Suppressor macrophage treated with lipopolysaccharide for 4 hours (primary cell): ENCODE measurements at places on chromosomes 7 and 10.

- no peak for DNase-seq
Measured at GRCh38 chr7:98252425-98253054, 508 bp upstream of the TECPR1 start.

DNA sequence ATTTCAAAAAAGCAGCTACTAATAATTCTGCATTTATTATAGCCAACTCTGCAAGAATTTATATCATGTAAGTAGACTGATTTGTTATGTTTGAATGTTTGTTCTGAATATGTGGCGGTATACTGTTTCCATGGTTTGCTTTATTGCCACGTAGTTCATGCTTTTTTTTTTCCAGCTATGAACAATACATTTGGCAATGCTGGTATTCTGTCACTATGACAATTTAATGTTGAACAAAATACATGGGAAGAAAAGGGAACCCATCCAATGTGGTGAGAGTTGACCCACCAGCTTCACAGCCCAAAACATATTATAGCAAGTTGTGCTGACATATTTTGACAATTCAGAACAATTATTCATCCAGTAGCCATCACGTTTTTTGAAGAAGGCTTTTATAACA lies 145.6 kb downstream of the CCDC71L start:
- DNase-seq = no peak

- DNase-seq = peak; percentile 40
Measured at GRCh38 chr7:3301831-3302618, 973 bp downstream of the SDK1 start.

DNA sequence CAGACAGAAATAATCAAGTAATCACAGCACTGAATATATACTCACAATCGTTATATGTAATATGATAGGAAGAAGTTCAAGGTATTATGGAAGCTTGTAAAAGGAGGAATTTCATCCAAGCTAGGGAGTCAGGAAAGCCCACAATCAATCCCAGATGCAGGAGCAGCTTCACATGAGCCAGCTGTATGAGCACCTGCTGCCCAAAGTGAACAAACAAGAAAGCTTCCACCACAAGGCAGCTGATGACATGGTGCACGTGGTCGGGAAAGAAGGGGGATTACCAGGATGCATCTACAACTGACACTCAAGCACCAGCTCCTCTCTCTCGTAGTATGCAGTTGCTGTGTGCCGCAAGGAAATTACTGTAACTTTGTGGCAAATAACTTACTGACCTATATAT lies 225.2 kb downstream of the XPNPEP1 start:
- no peak for DNase-seq

DNA sequence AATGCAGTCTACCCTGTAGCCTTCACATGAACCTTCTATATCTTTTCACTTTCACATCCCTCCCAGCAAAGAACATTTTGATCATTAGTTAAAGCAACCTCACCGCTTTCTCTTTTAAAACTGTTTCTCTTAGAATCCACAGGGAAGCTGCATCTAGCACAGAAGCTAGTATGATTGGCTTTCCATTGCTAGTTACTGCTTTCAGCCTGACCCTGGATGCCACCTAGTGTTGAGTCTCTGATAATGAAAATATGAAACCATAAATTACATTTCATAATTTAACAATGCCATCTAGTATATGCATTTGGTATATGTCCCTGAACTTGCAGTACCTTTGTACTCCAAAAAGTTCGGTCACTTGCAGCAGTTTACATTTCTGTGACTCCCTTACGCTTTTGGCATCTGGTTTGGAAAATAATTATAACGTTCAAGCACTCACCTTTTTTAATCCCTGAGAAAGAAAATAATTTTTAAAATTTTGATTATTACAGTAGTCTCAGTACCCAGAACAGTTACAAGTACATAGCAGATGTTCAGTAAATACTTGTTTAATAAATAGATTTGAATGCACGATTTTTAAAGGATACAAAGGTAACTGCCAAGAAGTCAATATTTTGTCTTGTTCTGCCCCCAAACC lies 22.7 kb downstream of the CISD1 start:
- peak; percentile 73 for DNase-seq

- DNase-seq = no peak
Measured at GRCh38 chr10:3109633-3110032, 42.3 kb downstream of the PFKP start.

- no peak for DNase-seq
Measured at GRCh38 chr10:1059902-1060301, 3.7 kb downstream of the WDR37 start.

DNA sequence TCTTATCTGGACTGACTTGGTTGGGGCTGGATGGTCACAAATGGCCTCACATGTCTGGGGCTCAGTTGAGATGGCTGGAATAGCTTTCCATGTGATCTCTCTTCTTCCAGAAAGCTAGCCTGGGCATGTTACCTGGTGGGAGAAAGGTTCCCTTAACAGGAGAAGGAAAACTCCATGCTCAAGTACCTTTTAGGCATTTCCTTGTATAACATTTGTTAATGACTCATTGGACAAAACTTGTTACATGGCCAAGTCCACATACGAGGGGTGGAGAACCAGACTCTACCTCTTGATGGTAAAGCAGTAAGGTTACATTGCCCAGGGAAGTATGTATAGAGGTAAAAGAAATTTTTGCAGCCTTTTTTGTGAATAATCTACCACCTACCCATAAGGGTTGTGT lies 826.4 kb downstream of the LRMDA start:
- no peak for DNase-seq

DNA sequence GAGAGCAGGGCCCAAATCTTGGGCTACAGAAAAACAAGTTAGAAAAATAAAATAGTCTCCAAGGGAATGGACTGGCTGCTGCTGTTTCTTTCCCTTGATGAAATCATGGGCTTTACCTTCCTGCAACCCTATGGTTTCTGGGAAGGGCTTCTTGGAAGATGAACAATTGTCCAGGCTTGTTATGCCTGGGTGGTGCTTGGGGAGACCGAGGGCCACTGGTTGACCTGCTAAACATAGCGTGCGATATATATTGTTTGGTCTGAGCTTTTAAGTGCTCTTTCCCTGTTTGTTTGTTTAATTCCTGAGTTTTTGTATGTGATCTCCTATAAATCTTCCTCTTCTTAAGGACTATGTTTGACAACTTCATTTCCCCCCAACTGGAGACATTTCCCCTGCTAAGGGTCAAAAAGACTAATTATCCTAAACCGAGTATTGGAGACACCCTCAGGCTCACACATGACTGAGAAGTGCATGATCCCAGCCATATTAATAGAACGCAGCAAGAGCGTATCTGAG lies 37.9 kb downstream of the SLC25A28 start:
- DNase-seq = no peak

DNA sequence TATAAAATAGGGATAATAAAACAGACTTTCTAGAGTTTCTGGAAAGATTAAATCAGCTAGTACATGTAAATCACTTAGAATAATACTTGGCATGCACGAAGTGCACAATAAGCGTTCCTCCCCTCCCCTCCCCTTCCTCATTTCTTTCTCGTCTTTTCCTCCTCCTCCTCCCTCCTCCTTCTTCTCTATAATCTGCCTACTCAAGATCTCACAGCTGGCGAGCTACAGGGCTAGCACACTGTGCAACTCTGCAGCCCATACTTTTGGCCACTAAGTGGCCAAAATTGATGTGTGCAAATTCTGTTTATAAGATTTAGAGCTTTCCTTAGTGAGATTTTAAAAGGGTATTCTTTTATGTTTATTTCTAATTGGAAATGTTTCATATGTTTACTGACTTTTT lies 565.3 kb downstream of the PHTF2 start:
- DNase-seq = no peak

DNA sequence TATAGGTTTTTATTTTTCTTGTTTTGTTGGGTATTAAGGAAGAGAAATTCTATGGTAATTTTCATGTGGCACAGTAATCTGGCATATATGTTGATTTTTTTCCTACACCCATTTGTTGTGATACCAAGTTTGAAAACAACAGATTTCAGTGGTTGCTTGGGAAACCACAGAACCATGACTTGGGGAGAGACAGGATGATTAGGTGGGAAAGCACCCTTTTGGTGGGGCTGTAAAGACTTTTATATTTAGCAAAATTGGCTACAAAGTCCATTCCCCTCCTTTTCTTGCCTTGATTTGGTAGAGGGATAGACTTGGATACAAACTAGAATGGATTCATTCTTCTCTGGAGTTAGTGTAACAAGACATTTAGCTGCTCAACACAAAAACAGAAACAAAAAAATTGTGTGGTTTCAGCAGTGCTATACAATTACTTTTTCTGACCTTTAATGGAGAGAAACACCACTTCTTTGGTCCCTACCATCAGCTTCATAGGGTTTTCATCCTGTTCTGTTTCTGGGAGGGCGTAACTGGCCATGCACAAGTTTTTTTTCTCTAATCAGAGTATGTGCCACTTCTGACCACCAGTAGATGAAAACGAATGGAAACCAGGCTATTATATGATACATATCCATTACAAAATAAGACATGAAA lies 52.7 kb downstream of the FIGNL1 start:
- DNase-seq = no peak

- no peak for DNase-seq
Measured at GRCh38 chr7:78770422-78771410, 682.8 kb downstream of the MAGI2 start.

- DNase-seq = no peak
Measured at GRCh38 chr10:27147701-27148100, 6.5 kb downstream of the YME1L1 start.

GRCh38 chr10:62224606-62225005 lies 44.0 kb downstream of the RTKN2 start:
- no peak for DNase-seq

- DNase-seq = peak; percentile 38
Measured at GRCh38 chr10:93150289-93150688, 76.6 kb downstream of the CYP26A1 start.

DNA sequence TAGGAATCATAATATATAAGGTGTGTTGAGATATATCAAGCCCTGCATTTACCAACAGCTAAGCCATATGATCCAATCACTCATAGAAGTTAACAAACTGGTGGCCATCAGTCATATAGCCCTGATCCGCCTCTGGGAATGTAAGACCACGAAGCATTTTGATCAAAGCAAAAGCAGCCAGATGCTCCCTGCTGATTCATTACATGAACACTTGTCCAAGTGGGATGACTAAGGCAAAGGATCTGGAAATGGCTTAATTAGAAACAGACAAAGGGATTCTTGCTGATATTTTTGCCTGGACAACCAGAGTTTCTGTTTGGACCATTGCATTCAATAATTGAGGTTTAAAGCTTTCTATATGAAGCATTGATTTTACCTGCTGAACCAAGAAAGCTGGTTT lies 535.5 kb downstream of the GPAM start:
- no peak for DNase-seq

- no peak for DNase-seq
Measured at GRCh38 chr10:123570051-123570897, 95.9 kb upstream of the GPR26 start.

GRCh38 chr7:7897949-7898515 lies 70.6 kb upstream of the GLCCI1 start:
- no peak for DNase-seq

GRCh38 chr7:2913760-2914387 lies 69.8 kb upstream of the GNA12 start:
- DNase-seq = no peak

- no peak for DNase-seq
Measured at GRCh38 chr10:62724465-62724864, 80.1 kb upstream of the ADO start.

DNA sequence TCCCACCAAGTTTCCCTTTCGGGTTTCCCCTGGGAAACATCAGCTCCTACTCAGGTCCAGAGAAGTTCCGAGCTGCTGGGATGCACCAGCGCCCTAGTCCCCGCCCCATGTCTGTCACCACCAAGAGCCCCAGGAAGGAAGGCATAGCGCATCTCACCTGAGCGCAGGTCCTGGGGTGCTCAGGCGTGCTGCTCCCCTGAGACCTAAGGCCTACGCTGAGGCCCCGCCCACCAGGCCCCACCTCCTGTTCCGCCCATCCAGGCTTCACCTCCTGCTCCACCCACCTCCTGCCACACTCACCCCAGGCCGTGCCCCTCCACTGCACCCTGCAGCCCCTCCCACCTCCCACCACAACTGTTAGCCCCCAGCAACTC lies 1.2 kb upstream of the TFR2 start:
- no peak for DNase-seq
